ENCODE measurements at places on chromosomes 5 and 9. TPM values are rescaled to one million over a fixed set of nuclear protein-coding genes. Genes with fewer than 3 reads are reported as not detected.
A peak's percentile ranks its signal among the peaks of the same experiment; 100 is the strongest.

CCDC180 gene
- total RNA-seq = 7.4 TPM

NUTM2F gene
- not detected for total RNA-seq

GRCh38 chr9:8980496-8981013 is 1181.0 kb upstream of the DMAC1 start:
- H3K36me3 ChIP-seq = no peaks in the 10 kb centered on the region
- peak; percentile 58 for DNase-seq
- H3K27ac ChIP-seq = no peak overlapping the region
- H3K4me3 ChIP-seq = no peak overlapping the region
- no peaks in the 10 kb centered on the region for H3K4me1 ChIP-seq

DNA sequence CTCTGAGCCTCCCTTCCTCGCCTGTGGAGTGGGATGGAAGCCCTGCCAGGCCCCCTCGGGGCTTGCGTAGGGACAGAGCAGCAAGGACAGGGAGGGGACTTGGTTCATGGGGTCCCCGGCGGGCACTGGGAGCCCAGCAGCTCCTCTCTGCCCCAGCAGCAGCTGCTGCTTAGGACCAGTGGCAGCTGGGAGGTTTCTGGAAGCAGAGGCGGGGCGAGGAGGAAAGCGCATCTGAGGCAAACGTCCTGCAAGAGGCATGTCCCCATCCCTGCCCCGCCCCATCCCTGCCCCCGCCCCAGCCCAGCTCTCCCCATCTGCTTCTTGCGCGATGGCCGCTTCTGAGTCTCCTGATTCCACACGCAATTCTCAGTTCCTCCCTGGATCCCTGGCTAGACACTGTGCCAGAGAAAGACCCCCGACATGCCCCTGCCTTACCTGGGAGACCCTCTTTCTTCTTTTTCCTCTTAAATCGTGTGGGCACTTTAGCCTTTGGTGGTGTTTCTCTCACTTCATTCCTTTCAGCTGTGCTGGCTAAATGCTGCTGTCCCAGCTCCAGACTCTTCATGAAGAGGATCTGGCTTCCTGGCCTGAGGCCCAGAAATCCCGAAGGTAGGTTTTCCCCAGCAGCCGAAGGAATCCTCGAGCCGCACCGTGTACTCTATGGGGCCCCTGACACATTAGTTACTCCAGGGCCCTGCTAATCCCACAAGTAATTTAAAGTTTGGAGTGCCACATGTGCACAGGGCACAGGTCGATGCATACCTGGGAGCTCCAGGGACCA is 4.4 kb upstream of the OR2S2 start:
- DNase-seq = peak; percentile 63
- no peak overlapping the region for H3K27ac ChIP-seq
- peaks cover 8% of the 10 kb centered on the region for H3K27me3 ChIP-seq
- H3K36me3 ChIP-seq = no peaks in the 10 kb centered on the region
- peaks cover 9% of the 10 kb centered on the region for H3K4me1 ChIP-seq
- no peak overlapping the region for H3K4me3 ChIP-seq

CENPH gene
- total RNA-seq = 11.4 TPM

All from muscle of leg (tissue), 16 donors.